ENCODE measurements at places on chromosomes 7 and 10.

- DNase-seq = no peak
These were observed 59.9 kb downstream of the WDFY4 start for GRCh38 chr10:48744587-48744986.

GRCh38 chr7:78206769-78207168, 408.2 kb downstream of the PHTF2 start:
- no peak for DNase-seq

GRCh38 chr7:82049442-82049841, 279.6 kb upstream of the HGF start:
- DNase-seq = no peak

- no peak for DNase-seq
These were observed 573.7 kb downstream of the PARD3 start for GRCh38 chr10:34241226-34242000.

- DNase-seq = no peak
These were observed 162.8 kb downstream of the USP6NL start for GRCh38 chr10:11448545-11449244.

DNA sequence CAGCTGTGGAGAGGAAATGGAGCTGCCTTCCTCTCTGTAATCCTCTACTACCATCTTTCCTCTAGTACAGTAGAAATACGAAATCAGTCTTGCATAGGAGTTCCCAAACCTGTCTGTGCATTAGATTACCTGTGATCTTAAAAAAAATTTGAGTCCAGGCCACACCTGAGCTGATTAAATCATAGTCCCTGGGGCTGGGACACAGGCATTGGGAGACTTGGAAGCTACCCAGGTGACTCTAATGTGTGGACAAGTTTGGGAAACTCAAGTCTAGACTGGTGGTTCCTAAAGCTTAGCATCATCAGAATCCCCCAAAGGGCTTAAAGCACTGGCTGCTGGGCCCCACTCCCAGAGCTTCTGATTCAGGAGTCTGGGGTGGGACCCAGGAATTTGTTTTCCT, 152.7 kb upstream of the GLI3 start:
- no peak for DNase-seq

- no peak for DNase-seq
These were observed 395.6 kb downstream of the TNS3 start for GRCh38 chr7:47186316-47186715.

- no peak for DNase-seq
These were observed 268.1 kb downstream of the PRKG1 start for GRCh38 chr10:51342381-51342780.
